ENCODE measurements at places on chromosomes 4 and X.

DNA sequence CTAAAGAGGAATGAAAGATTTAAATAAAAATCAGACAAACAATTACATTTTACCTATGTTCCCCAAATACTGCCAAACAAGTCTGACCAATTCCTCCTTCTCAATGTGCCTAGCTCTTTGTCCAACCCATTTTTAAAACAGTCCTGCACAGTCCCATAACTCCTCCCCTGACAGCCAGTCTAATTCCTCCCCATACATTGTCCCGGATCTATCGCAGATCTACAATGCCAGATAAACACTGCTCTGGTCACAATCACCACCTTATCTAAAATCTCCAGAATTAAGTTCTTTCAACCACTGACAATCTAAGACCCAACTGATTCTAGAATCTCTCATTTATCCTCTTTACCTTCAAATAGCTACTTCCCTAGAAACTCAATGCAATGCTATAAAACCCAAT is 176.0 kb downstream of the APBB2 start:
- no peak for DNase-seq

- DNase-seq: peak; percentile 14
Measured at GRCh38 chrX:77899081-77899828, at the start of gene COX7B. TSS of gene COX7B (plus strand) at chrX:77899468. CDS start at chrX:77899554, 86 bp downstream.

- no peak for DNase-seq
Measured at GRCh38 chr4:101198682-101199339, 148.5 kb downstream of the PPP3CA start.

DNA sequence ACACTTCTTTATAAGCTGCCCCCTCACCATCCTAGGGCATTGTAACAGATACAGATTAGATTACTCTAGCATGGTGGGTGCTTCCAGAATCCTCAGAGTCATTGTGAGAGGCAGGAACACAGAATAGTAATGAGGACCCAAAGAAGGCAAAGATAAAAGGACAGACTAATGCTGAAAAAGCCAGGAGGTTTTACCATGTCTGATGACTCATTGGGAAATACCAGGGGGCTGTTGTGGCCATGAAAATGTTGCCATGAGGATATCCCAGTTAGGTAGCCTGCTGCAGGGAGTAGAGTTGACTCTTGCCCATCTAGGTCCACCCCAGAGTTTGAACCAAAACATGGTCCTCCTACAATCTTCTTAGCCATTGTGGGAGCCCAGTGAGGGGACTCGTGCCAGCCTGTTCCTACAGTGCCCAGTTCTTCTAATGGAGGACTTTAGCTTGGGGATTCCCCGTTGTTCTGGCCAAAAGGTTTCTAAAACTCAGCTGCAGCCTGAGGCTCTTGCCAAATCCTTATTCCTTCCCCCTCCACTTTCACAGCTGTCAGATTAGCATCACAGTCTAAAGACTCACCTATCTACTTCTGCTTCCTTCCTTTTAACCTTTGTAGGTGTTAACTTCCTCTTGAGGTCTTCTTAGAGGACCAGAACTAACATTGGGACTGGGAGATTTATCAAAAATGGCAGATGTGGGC is 586.0 kb upstream of the AADAT start:
- no peak for DNase-seq

- no peak for DNase-seq
Measured at GRCh38 chr4:105058177-105058812, 88.4 kb upstream of the TET2 start.

DNA sequence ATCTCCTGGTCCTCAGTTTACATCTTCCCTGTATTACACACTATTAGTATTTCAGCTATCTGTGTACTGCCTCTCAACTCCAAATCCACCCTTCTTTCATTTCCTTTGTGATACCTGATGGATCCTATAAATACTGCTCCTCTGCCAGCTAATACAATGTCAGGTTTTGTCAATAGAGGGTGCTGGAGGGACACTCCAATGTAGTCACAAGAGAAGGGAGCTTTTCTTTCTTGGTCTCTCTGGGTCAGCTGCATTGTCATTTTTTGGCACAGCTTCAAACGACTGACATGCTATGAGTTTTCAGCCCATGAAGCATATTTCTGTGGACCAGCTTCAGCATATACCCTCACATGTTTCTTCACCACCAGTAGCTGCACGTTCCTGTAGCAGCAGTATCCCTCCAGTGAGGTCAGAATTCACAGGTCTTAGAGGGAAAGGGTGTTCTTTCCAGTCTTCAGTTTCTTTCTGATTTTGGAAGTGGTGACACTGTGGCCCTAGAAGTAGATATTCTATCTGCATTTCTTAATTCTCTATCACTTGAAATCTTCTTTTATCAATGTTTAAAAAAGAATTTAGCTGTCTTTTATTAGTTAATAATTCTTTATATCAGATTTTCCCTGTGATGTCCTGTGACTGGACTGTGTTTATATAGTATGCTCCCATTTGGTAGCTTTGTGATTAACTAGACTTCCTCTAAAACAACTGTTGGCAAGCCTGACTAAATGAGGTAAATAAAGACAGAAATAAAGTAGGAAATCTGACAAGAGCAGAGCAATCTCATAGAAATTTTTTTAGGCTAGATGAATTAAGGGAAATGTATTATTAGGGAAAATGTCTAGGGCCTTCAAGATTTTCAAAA is 60.6 kb downstream of the GABRA2 start:
- peak; percentile 11 for DNase-seq

- no peak for DNase-seq
Measured at GRCh38 chr4:181420950-181421349, 822.3 kb upstream of the TENM3 start.

DNA sequence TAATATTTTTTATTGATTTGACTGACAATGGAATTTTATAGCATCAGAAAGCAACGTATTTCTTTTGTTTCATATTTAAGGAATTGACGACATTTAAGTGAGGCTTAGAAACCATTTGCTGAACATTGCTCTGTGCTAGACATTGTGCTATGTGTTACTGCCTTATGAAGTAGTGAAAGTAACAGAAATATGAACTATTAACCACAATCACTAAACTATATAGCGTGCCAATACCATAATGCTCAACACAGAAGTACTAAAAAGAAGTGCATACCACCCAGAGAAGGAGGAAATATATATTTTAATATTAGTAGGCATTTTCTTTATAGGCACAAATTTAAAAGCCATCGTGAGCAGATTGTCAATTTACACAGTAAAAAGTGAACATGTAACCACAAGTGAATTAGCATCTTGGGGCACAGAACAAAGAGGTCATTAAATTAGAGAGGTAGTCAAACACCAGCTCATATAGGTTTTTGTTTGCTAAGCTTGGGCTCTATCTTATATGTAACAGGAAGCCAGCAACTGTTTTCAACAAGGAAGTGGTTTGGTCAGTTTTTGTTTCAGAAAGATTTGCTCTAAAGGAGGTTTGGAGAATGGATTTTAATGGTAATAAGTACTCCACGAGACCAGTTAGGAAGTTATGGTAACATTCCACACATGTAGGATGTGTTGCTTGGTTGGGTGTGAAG is 270.7 kb downstream of the GRXCR1 start:
- DNase-seq: no peak

DNA sequence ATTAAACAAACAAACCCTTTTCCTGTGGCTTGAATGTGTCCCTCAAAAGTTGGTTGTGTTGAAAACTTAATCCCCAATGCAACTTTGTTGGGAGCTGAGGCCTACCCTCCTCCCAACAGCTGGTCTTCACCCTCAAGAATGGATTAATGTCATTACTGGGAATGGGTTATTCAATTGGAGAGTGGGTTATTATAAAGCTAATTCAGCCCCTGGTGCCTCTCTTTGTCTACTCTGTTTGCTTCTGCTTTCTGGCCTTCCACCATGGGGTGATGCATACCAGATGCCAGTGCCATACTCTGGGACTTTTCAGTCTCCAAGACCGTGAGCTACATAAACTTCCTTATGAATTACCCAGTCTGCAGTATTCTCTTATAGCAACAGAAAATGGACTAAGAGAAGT is 706.5 kb downstream of the CCSER1 start:
- DNase-seq: no peak

DNA sequence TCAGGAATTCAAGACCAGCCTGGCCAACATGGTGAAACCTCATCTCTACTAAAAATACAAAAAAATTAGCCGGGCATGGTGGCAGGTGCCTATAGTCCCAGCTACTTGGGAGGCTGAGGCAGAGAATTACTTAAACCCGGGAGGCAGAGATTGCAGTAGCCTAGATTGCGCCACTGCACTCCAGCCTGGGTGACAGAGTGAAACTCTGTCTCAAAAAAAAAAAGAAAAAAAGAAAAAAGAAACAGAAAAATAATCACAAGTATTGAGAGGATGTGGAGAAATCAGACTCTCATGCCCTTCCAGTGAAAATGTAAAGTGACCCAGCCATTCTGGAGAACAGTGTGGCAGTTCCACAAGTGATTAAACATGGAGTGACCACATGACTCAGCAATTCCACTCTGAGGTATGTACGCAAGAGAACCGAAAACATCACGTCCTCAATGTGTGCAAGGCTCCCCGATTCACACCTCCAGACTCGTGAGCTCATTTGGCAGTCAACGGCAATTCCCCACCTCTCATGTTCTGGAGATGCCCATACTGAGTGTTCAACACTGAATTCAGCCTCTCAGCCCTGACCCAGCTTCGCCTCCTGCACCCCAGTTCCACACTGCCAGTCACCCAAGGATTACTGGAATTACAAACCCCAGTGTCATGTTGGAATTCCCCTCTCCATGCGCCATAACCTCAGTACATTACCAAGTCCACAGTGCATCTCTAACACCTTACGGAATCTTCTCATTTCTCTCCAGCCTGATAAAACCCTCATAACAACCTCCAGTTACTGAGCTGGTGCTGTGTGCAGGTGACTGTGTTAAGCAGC is 21.1 kb downstream of the ACOX3 start:
- DNase-seq: no peak

DNA sequence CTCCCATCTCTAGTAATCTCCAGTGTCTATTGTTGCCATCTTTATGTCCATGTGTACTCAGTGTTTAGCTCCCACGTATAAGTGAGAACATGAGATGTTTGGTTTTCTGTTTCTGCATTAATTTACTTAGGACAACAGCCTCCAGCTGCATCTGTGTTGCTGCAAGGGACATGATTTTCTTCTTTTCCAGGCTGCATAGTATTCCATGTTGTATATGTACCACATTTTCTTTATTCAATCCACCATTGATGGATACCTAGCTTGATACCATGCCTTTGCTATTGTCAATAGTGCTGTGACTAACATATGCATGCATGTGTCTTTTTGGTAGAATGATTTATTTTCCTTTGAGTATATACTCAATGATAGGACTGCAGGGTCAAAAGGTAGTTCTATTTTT is 18.6 kb upstream of the ANKRD17 start:
- DNase-seq: no peak

DNA sequence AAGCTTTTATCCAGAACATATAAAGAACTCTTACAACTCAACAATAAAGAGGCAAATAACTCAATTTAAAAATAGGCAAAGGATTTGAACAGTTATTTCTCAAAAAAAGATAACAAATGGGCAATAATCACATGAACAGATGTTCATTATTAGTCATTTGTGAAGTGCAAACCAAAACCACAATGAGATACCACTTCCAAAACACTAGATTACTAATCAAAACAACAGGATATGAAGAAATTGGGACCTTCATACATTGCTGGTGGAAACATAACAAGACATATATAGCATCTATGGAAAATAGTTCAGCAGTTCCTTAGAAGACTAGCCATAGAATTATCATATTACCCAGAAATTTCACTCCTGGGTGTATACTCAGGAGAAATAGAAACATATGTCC is 224.6 kb downstream of the FBXO8 start:
- no peak for DNase-seq

GRCh38 chrX:84046403-84046984 is 141.5 kb downstream of the RPS6KA6 start:
- no peak for DNase-seq

GRCh38 chr4:123741906-123742305 is 345.3 kb downstream of the SPRY1 start:
- no peak for DNase-seq

GRCh38 chr4:101689220-101689619 is 101.3 kb upstream of the BANK1 start:
- no peak for DNase-seq

DNA sequence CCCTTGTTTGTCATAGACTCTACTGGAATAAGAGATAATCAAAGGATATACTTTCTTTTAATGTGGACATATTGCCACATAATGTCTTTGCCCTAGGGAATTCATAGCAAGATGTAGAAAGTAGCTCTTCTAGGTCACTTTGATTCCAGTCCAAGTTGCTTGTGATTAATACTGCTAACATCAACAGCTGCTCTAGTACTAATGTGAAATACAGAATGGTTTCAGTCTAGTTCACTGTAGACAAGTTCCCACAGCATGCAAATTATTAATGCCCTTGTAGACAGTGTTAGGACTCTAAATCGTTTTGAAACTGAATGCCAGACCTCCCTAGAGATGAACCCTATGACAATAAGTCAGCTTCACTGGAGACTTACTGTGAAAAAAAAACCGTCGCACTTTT is 494.6 kb upstream of the ATOH1 start:
- DNase-seq: no peak

DNA sequence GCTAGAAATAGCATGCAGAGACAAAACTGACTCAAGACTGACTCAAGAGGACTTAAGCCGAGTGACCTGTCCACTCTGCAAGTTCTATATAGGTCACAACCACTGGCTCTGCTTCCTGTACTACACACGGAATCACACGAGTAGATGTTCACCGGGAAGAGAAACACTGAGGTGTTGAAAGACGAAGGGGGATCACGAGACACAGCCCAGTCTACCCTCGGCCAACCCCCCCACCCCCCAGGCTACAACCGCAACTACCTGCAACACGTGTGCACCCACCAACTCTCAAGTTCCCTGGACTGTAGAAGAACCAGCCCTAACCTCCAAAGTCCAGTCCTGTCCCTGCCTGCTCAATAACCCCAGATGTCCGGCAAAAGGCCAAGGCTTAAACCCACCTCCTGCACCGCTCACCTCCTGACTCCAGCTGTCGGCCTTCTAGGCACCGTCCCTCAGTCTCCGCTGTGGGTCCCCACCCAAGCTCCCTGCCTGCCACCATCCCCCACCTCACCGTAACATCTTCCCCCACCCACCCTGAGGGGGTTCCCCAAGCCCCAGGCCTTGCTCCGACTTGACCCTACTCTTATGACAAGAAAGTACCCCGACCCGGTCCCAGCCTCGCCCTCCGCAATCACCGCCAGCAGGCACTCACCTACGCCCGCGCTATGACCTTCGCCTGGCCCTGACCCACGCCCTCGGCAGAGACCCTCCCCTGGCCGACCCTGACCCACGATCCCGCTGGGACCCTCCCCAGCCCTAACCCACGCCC is 739 bp downstream of the GAK start:
- DNase-seq: no peak

DNA sequence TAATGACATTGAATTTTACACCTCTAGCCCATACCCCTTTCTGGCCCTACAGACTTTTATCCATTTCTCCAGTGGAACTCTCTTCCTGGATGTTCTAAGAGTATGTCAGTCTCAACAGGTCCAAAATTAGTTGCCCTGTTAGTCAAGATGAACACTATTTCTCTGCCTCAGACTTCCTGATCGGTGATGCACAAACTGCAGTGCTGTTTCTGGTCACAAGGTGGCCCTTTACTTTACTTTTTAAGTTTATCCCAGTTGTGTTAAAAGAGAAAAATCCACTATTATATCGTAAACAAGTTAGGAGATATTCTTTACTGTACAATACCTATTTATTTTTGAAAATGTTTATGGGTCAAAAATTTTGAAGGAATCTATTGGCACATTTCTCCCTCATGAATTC is 13.1 kb downstream of the TCEAL7 start:
- DNase-seq: no peak

Data from C1 segment of cervical spinal cord (tissue), 14 donors.